Hepatocyte (in vitro differentiated cells): ENCODE measurements at places on chromosomes 11 and 22. TPM values are rescaled to one million over a fixed set of nuclear protein-coding genes. Genes with fewer than 3 reads are reported as not detected.

GRCh38 chr11:105000167-105000566 lies 22.8 kb downstream of the CASP5 start:
- no peaks in the 10 kb centered on the region for H3K36me3 ChIP-seq
- no peaks in the 10 kb centered on the region for H3K27me3 ChIP-seq
- no peaks in the 10 kb centered on the region for H3K4me1 ChIP-seq
- no peak overlapping the region for H3K27ac ChIP-seq
- DNase-seq, result no peak

DNA sequence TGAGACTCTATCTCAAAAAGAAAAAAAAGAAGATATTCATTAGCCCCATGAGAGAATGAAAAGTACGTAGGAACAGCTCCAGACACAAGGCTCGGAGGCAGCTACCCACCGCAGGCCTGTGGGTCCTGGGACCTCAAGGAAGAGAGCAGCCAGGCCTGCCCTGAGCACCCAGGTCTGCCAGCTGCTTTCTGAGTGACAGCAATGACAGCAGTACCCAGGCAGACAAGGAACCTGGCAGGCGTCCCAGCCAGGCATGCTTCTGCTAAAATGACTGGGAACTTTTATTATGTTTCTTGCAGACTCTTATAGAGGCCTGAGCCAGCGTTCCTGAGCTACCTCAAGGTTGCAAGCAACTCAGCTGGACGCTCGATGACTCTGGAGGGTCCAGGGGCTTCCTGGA lies 31.6 kb downstream of the CPT1A start:
- no peak overlapping the region for H3K27ac ChIP-seq
- no peak overlapping the region for H3K4me3 ChIP-seq
- no peak for DNase-seq
- no peaks in the 10 kb centered on the region for H3K36me3 ChIP-seq

GRCh38 chr22:39314251-39314971 lies 5.0 kb downstream of the RPL3 start:
- no peaks in the 10 kb centered on the region for H3K27me3 ChIP-seq
- no peak for DNase-seq
- H3K27ac ChIP-seq, result no peak overlapping the region
- no peaks in the 10 kb centered on the region for H3K36me3 ChIP-seq
- no peak overlapping the region for H3K4me3 ChIP-seq

- H3K27me3 ChIP-seq, result no peaks in the 10 kb centered on the region
- no peak for DNase-seq
- H3K4me3 ChIP-seq, result no peak overlapping the region
- no peak overlapping the region for H3K27ac ChIP-seq
- H3K4me1 ChIP-seq, result no peaks in the 10 kb centered on the region
These were observed 23.9 kb downstream of the IL10RA start for GRCh38 chr11:118009864-118010737.

- H3K27me3 ChIP-seq, result no peaks in the 10 kb centered on the region
- H3K27ac ChIP-seq, result no peak overlapping the region
- DNase-seq, result no peak
- no peaks in the 10 kb centered on the region for H3K4me1 ChIP-seq
- H3K36me3 ChIP-seq, result no peaks in the 10 kb centered on the region
These were observed 32.3 kb downstream of the MIAT start for GRCh38 chr22:26689513-26690301.

DNA sequence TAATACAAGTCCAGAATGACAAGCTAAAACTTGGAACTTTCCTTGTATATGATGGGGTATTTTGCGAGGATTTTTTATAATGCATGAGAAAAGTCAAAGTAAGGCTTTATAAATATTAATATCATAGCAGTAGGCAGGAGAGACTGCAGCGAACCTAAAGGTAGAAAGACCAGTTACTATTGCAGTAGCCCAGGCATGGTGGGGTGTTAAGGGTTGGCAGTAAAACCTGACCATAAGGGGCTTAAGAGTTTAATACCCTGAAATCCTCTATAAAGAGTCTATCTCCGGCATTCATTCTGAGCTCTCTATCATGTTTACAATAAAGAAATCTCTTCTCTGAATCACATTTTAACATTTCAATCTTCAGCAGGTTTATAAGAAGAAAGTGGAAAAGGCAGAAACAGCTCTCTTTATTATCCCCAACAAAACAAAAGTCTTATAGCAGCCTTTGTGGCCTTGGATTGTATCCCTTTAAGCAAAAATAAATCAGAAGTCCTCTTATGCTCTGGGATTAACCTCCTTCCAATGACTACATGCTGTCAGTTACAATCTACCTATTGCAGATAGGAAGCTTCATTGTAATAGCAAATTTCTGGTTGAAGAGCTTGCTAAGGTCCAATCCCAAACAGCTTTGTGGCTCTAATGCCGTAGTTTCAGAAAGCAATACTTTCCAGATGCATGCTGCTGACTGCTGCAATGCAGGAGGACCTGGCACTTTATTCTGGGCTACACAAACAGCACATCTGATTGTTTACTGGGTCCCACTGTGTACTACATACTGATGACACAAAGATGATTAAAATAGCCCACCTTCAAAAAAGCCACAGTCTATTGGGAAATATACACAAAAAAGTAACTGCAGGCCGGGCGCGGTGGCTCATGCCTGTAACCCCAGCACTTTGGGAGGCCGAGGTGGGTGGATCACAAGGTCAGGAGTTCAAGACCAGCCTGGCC lies 45.8 kb downstream of the SIK3 start:
- no peak for DNase-seq
- H3K4me3 ChIP-seq, result no peak overlapping the region

GRCh38 chr11:120643284-120643683 lies 131.7 kb downstream of the GRIK4 start:
- H3K4me1 ChIP-seq, result no peaks in the 10 kb centered on the region
- no peak overlapping the region for H3K4me3 ChIP-seq
- H3K27me3 ChIP-seq, result peaks cover 32% of the 10 kb centered on the region
- H3K27ac ChIP-seq, result no peak overlapping the region
- no peak for DNase-seq
- no peaks in the 10 kb centered on the region for H3K36me3 ChIP-seq

- H3K4me3 ChIP-seq, result no peak overlapping the region
- no peaks in the 10 kb centered on the region for H3K36me3 ChIP-seq
These were observed 306.4 kb downstream of the KIRREL3 start for GRCh38 chr11:126694065-126694625.

GRCh38 chr11:125448136-125448535 lies 47.9 kb downstream of the FEZ1 start:
- H3K4me3 ChIP-seq, result no peak overlapping the region
- no peak overlapping the region for H3K27ac ChIP-seq
- DNase-seq, result no peak
- peaks cover 12% of the 10 kb centered on the region for H3K4me1 ChIP-seq
- H3K36me3 ChIP-seq, result no peaks in the 10 kb centered on the region

- H3K36me3 ChIP-seq, result peaks cover 5% of the 10 kb centered on the region
- peaks cover 8% of the 10 kb centered on the region for H3K4me1 ChIP-seq
- H3K27me3 ChIP-seq, result no peaks in the 10 kb centered on the region
- peak overlapping the region; percentile 86 for H3K27ac ChIP-seq
These were observed 82.1 kb downstream of the PPP6R3 start for GRCh38 chr11:68542617-68543016.

DNA sequence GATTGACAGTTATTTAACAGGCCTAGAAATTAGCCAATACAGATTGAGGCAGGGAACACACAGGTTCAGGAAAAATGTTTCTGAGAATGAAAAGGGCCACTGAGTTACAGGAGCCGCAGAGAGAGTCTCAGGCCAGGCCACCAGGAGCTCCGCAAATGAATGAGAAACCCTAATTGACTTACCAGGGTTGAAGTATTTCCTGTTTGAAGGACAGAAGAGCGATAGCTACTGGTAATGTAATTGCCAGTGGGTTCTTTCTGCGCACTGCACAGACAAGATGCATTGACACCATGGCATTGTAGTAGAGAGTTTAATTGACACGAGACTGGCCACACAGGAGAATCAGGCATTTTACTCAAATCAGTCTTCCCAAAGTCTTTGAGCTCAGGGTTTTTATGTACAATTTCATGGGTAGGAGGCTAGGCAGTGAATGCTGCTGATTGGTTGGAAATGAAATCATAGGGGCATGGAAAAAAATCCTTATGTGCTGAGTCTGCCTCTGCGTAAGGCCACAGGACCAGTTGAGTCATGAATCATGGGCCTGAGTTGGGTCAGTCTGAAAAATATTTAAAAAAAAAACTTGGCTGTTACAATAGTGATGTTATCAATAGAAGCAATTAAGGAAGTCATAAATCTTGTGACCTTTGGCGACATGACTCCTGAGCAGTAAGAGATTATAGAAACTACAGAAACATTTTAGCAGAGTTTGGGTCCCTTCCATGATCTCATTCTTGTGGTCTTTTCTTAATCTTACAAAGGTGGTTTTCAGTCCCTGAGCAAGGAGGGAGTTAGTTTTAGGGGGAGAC lies 203.8 kb downstream of the CASP12 start:
- H3K4me1 ChIP-seq, result no peaks in the 10 kb centered on the region
- peak overlapping the region; percentile 34 for H3K27ac ChIP-seq
- no peak overlapping the region for H3K4me3 ChIP-seq
- no peaks in the 10 kb centered on the region for H3K36me3 ChIP-seq

GRCh38 chr11:12845739-12846358 lies 163.3 kb upstream of the RASSF10 start:
- no peaks in the 10 kb centered on the region for H3K36me3 ChIP-seq
- H3K27me3 ChIP-seq, result no peaks in the 10 kb centered on the region
- H3K4me3 ChIP-seq, result no peak overlapping the region
- peak overlapping the region; percentile 80 for H3K27ac ChIP-seq
- H3K4me1 ChIP-seq, result peaks cover 60% of the 10 kb centered on the region
- DNase-seq, result peak; percentile 78

- no peaks in the 10 kb centered on the region for H3K4me1 ChIP-seq
- no peak overlapping the region for H3K4me3 ChIP-seq
- no peaks in the 10 kb centered on the region for H3K27me3 ChIP-seq
- H3K36me3 ChIP-seq, result no peaks in the 10 kb centered on the region
- no peak overlapping the region for H3K27ac ChIP-seq
These were observed 32.7 kb downstream of the ZNF143 start for GRCh38 chr11:9493492-9493891.

DNA sequence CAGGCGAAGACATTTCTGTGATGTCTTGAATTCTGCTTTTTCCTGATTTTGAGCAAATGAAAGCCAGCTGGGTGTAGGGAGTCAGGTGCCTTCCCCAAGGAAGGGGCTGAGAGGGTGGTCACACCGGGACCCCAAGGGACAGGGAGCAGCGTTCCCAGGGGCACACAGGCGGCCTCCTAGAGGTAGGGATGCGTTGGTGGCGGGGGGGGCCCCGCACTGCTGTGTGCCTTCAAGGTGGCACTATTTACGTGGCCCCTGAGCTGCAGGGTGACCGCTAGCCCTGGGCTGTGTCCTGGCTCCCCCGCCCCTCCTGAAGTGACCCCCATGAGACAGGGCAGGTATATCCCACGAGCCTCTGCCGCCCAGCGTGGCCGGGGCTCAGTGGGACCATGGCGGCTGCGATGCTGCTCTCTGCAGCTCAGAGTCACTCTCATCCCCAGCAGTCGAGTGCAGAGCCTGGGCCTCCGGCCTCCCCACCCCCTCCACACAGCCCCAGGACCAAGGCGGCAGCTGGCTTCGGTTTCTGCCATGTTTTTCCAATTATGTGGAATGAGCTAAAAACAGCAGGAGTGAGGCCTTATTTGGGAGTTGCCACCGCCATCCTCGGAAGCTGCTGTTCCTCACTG lies 60.9 kb downstream of the LRP5 start:
- H3K4me1 ChIP-seq, result peaks cover 55% of the 10 kb centered on the region
- no peak overlapping the region for H3K4me3 ChIP-seq
- peak; percentile 66 for DNase-seq
- no peaks in the 10 kb centered on the region for H3K36me3 ChIP-seq
- no peaks in the 10 kb centered on the region for H3K27me3 ChIP-seq

GRCh38 chr11:5550440-5551095 lies 2.2 kb upstream of the OR52H1 start:
- no peaks in the 10 kb centered on the region for H3K36me3 ChIP-seq
- no peaks in the 10 kb centered on the region for H3K4me1 ChIP-seq
- no peak overlapping the region for H3K4me3 ChIP-seq

DNA sequence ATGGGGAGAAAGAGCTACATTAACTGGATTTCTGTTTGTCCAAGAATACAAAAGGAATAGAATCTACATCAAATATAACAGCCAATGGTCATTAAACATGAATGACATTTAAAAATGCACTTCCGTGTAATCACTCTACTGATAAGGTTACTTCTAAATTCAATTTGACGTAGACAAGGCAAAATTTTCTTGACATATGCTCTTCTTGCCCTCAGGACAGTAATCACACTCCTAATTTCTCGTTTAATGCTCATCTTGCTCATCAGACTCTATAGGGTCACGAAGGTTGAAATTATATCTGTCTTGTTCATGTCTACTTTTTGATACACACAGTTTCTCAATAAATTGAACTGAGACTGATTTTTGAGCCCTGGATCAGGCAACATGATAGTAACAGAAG lies 58.4 kb downstream of the NARS2 start:
- no peaks in the 10 kb centered on the region for H3K36me3 ChIP-seq
- no peaks in the 10 kb centered on the region for H3K27me3 ChIP-seq
- H3K4me1 ChIP-seq, result no peaks in the 10 kb centered on the region
- DNase-seq, result no peak
- H3K4me3 ChIP-seq, result no peak overlapping the region
- no peak overlapping the region for H3K27ac ChIP-seq

DNA sequence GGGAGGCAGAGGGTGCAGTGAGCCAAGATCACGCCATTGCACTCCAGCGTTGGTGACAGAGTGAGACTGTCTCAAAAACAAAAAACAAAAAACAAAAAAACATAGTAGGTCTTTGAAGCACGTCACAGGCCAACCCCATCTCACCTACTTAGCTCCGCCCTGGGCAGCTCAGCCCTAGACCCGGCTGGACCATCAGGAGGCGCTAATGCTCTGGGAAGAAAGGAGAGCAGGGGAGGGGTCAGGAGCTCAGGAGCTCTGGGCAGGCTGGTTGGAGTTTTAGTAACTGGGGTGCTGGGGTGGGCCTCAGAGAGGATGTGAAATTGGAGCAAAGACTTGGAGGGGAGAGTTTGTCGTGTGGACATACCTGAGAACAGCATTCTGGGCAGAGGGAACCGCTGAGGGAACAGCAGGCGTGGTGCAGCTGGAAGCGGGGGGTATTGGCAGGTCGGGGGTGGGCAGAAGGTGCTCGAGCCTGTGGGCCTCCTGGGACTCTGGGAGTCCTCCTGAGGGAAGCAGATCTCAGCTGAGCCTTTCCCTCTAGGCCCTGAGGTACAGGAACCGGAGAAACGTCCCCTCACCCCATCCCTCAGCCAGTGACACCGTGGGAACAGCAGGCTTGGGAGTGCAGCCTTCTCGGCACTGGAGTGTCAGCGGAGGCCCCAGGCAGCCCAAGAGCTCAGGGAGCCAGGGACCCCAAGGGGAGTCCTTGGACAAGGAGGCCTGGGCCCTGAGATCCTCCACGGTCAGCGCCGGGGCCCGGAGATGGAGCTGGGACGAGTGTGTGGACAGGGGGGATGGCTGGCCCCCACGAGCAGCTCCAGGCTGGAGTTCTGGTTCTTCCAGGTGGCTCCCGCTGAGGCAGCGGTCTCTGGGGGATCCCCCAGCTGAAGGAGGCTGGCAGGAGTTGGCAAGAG lies 2.2 kb upstream of the RPS6KA4 start:
- peaks cover 33% of the 10 kb centered on the region for H3K4me1 ChIP-seq
- peak; percentile 80 for DNase-seq
- no peak overlapping the region for H3K4me3 ChIP-seq
- H3K27me3 ChIP-seq, result no peaks in the 10 kb centered on the region
- no peaks in the 10 kb centered on the region for H3K36me3 ChIP-seq

MS4A3 gene
- total RNA-seq, result not detected in 2 replicates

TRMT2A gene
- 34.4 and 50.2 TPM in 2 replicates for total RNA-seq

LMO2 gene
- total RNA-seq, result 2.5 and 4.9 TPM in 2 replicates

MFNG gene
- 1.7 and 3.3 TPM in 2 replicates for total RNA-seq

PARVA gene
- total RNA-seq, result 34.2 and 37.4 TPM in 2 replicates
